Amygdala (tissue), 56 donors: ENCODE measurements at places on chromosomes 5 and 9.

DNA sequence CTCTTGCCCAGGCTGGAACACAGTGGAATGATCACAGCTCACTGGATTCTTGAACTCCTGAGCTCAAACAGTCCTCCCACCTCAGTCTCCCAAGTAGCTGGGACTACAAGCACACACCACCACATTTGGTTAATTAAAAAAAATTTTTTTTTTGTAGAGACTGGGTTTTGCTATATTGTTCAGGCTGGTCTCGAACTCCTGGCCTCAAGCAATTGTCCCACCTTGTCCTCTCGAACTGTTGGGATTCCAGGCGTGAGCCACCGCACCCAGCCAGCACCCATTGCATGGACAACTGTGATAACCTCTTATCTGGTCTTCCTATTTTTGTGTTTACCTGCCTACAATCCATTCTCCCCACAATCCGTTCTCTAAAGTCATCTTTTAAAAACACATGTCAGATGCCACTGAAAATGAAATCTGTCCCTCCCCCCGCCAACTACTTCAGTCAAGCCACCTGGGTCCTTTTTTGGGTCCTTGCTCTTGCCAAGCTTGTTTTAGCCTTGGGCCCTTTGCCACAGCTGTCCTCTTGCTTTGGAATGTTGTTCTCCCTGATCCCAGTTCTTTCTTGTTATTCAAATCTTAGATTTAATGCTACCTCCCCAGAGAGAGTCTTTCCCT lies 250.5 kb downstream of the PIK3R1 start:
- DNase-seq = no peak

DNA sequence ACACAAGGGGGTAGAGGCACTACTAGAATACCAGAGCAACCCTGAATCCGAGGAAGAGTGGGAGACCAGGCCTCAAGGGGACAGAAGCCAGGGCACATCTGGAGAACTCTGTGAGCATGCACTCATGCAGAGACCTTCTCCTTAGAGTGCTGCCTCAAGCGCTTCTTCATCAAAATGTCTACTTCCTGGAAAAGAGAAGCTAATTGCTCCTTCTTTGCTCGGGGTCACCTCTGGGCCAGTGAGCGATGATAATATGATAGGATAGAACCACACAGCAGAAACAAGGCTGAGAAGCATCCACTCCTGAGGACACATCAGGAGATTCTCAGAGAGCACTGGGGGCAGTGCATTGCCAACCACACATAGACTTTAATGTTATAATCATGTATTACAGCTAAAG lies 23.7 kb upstream of the LMNB1 start:
- no peak for DNase-seq

- peak; percentile 48 for DNase-seq
These were observed 1.2 kb downstream of the FGF18 start for GRCh38 chr5:171420431-171421241.

- no peak for DNase-seq
These were observed 36.8 kb downstream of the FGD3 start for GRCh38 chr9:92983984-92984589.

GRCh38 chr5:169197343-169197742 lies 103.6 kb downstream of the SLIT3 start:
- no peak for DNase-seq

DNA sequence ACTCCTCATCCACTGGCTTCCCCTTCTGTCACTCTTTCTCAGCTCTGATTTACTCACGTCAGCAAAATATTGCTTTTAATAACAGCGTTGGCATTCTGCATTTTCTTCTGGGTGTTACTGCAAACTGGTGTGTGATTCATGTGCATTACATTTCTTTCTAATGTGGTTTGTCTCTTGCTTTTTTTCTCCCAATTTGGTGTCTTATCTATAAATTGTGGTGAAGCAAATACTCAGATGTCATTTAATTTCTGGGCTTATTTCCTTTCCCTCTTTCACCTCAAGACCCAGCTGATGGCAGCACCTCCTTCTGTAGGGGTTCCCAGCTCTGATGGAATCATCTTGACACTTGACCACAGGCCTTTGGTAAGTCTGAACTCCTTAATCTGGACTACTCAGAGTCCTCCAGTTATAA lies 180.7 kb upstream of the ZNF618 start:
- no peak for DNase-seq

DNA sequence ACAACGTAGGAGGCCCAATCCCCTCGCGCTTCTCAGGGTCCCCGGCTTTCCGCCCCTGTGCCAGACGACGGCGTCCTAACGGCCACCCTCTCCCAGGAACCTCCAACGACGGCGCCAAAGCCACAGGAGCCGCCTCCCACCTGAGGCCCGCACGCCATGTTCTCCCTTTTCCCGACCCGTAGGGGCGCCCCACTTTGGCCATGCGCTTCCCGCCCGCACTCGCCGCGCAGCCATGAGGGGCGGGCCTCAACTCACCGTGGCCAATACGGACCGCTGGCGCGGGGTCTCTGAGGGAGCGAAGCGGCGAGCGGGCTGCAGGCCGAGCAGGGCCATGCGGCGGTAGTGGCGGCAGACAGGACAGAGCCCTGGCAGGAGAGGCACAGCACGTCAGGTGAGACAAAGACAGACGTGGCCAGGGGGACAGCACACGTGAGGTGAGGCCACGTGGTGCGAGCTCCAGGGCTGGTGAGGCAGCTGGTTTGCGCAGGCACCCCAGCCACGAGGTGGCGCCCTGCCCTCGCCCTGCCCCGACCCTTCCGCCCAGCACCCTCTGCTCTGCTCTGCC lies 1005.5 kb upstream of the PTPRD start:
- no peak for DNase-seq

DNA sequence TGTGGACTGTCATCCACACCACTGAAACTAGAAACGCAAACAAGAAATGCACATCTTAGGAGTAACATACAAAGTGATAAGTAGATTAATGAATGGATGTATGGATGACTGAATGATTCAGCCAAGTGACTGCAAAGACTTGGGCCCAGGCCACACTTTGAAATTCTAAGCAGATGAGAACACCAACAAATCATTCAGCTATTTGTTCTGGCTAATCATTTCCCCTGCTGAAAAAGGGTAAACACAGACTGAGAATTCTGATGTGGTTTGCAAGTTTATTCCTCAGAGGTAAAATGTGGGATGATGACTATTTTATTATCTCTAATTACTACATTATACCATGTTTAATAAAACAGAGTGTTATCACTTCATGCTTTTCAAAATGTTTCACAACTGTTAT lies 163.2 kb upstream of the ADAMTS16 start:
- no peak for DNase-seq

DNA sequence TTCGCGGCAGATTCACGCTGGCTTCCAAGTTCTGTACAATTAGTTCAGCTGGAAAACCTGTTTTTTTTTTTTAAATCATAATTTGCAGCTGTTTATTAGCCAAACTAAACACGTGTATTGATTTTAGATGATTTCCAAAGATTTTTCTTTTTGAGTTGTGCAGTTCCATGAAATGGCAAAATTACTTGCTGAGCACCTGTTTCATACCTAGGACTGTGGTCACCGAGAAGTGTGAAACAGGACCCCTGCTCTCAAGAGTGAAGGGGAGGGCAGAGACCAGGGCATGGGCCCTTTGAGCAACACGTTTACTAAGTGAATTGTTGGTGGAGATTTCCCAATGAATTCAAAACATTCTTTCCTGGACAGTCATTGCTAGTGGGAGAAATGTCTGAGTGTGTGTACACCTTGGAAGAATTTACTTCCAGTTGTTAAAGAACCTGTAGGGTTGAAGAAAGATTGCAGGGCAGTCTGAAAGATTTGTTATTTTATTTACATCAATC lies 688 bp downstream of the SNX24 start:
- no peak for DNase-seq

GRCh38 chr9:121661328-121661727 lies 9.9 kb downstream of the DAB2IP start:
- DNase-seq = no peak

DNA sequence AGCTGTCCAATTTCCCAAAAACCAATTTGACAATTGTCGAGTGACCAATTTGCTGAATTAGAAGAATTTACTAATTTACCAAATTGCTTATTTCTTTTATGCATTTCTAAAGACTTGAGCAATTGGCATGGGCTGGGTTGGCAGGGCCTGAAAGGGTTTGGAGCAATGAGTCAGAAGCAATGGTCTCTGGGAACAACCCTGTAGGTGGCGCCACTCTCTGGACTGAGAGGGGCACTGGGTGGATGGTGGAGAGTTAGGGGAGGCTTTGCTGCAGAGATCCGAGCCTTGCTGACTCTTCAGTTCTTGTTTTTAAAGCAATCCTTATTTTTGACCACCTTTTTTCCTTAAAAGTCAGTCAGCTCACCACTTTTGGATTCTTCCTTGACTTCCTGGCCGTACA lies 71.5 kb upstream of the RPS23 start:
- no peak for DNase-seq

GRCh38 chr5:96143450-96143849 lies 181.8 kb upstream of the ELL2 start:
- DNase-seq = no peak

- DNase-seq = no peak
These were observed 110.4 kb upstream of the IFNK start for GRCh38 chr9:27413511-27414219.

DNA sequence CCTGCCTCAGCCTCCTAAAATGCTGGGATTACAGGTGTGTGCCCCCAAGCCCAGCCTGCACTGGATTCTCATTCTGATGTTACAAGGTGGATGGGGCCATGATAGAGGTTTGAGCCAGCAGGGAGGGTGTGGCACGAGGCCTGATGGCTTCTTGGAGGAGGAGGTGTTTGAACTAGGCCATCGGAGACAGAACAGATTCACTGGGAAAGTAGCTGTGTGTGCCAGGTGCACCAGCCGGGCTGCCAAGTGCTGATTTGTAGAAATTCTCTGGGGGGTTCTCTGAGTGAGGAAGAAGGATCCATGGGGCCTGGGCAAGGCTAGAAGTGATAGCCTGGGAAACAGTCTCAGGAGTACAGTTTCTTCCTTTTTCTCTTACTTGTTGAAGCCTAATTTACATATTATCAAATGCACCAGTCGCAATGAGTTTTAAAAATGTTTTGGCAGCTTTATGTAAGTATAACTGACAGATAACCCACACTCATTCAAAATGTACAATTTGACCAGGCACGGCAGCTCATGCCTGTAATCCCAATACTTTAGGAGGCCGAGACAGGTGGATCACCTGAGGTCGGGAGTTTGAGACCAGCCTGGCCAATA lies 31.1 kb upstream of the STXBP1 start:
- DNase-seq = no peak

DNA sequence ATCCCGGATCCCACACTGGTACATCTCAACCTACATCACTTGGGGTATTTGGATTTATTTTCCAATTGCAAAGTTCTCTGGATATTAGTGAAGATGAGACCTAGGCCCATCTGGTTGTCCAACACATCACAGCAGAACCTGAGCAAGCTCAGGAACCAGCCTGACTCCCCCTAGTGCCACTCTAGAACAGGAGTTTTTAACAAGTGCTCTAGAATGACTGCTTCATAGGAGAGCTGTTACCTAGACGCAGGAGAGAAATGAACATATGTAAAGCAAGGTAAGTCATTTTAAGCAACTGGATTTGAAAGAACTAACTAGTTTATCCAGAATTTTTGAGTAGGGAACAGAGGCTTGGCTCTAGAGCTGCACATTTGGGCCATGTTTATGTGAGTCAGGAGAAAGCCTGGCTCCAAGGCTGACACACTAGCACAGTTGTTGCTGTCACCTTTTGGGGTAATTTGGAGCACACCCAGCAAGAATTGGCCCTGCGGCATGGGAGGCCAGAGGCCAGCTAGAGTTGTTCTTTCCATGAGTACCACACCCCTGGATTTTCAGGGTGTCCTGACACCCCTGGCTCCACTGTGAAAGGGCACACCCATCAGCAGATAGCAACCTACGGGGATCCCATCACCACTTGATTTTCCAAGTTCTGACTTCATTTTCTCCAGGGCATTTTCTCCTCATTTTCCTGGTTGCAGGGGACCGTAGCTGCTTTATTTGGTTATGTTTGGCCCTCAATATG lies 110.9 kb upstream of the LPAR1 start:
- DNase-seq = no peak

DNA sequence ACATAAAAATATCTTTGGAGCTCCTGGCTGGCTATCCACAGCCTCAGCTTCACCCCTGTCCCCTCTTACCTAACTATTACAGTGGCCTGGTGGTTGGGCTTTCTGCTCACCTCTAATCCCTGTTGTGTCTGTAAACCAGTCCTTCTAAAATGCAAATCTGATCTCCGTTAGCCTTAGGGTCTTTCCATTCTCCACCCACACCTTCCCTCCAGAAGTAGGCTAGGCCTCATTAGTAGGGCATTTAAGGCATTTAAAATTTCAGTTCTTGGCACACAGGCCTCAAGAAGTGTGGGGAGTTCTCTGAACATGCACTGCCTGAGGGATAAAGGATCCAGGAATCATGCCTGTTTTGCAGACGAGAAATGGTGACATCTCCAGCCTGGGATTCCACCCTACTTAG lies 26.4 kb upstream of the STC2 start:
- DNase-seq = no peak

DNA sequence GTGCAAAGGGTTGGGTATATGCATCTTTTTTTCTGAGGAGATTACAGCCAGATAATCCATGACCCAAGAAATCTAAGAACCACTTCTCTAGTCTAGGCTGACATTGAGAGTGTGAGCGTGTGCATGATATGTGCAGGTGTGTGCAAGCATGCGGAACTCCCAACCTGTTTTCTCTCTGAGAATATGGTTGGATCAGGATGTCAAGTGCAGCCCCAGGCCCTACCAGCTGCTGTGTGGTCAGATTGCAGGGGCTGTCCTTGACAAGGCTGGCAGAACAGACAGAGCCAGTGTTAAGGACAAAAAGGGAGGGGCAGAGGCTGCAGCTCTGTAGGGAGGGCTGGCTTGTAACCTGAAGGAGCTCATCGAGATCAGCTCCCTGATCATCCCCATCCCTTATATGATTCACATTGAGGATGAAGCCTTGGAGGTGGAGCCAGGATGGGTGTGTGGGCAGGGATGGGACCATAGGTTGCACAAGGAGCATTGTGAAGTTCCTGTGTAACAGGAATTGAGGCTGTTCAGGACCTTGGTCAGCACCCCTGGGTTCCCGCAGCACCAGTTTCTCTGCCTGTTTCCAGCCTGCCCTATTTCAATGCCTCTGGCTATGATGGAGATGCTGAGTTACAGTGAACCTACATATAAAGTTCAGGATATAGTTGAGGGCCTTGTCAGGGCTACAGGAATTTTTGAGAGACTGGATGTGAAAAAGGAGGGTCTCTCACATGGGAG lies 52.6 kb upstream of the ARAP3 start:
- no peak for DNase-seq

DNA sequence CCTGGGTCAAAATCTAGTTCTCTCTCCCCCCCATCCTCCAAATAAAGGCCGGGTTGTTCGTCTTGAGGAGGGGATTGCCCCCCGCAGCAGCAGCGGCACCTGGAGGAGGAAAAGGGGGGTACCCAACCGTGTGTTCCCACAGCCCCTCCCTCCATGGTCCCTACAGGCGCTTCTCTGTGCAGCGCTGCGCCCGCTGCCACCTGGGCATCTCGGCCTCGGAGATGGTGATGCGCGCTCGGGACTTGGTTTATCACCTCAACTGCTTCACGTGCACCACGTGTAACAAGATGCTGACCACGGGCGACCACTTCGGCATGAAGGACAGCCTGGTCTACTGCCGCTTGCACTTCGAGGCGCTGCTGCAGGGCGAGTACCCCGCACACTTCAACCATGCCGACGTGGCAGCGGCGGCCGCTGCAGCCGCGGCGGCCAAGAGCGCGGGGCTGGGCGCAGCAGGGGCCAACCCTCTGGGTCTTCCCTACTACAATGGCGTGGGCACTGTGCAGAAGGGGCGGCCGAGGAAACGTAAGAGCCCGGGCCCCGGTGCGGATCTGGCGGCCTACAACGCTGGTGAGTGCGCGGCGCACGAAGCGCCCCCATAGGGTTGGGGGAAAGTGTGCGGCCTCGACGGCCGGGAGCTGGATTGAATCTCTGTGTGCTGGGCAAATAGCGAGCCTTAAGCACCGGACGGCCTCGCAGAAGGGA lies 3.5 kb downstream of the LHX2 start:
- DNase-seq = no peak
